ENCODE measurements at places on chromosomes 6 and 20.

DNA sequence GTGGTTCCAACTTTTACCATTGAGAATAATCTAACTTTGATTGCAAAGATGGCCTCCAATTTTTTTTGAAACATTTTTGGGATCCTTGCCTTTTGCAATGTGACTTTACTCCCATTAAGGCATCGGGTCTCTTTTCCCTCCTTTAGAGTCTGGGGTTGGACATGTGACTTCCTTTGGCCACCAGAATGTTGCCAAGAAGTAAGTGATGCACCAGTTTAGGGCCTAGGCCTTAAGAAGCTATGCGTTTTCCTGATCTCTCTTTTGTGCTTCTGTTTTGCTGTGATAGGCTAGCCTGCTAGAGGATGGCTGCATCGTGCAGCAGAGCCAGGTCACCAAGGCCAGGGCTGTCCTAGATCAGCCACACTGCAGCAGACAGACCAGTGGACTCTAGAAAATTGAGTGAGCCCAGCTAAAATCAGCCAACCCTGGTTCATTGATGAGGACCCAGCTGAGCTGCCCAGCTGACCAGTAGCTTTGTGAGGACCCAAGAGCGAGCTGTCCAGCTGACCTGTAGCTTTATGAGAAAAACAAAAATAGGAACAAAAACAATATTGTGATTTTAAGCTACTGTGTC is 594.0 kb upstream of the JAG1 start:
- DNase-seq: no peak

GRCh38 chr6:91816335-91816734 is 1229.5 kb upstream of the MAP3K7 start:
- DNase-seq: no peak

DNA sequence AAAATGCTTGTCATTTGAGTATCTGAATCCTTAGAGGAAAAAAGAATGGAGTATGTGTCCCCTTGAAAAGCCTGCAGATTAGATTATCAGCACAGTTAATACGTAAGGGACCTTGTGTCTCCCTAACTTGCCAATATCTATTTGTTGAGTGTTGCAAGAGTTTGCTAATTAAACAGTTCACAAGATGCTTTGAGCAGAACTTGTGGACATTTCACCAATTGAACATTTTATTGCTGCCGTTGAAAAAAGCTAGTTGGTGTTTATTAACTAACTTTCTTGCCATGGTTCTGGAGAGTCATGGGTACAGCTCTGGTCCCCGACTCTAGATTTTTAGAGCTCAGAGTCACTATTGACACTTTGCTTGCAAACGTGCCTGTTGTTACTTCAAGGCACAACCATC is 30.6 kb upstream of the PRDM1 start:
- DNase-seq: no peak

GRCh38 chr6:148516217-148516616 is 173.6 kb downstream of the SASH1 start:
- no peak for DNase-seq

DNA sequence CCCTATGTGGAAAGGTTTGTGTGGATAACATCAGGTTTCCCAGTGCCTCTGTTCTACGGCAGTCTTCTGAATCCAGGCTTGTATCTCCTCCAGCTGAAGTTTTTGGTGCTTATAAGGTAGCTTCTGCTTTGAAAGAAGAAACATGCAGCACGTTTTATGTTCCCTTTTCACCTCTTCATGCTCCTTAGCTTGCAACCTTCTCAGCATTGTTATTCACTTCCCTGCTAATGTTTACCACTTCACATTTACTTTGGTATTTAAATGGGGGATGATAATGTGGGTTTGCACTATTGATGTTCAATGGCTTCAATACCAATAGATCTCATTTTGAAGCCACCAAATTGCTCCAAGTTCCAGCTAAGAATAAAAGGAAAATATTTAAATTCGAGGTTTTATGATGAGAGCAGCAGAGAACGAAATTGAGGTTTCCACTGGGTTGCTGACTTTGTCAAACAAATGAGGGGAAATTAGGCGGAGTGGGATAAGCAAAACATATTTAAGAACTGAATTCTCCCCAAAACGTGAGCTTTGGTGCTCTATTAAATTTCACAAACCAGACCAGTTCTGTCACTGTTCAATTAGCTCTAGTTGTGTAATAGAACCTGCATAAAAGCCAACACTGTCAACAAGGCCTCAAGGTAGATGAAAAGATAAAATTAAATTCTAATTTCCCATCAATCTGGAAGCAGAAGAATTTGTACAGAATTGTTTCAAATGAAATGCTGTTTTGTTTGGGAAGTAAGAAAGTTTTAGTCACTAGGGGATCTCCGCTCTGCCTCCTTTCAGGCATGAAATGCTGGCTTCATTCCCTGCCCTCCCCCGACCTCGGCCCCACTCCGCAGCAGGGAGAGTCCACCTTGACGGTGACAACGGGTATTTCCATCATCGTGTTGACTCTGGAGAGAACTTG is 1.4 kb downstream of the IL22RA2 start:
- no peak for DNase-seq

- no peak for DNase-seq
These were observed 41.3 kb upstream of the DDR1 start for GRCh38 chr6:30842754-30843610.

GRCh38 chr20:20369250-20370093 is 1.6 kb downstream of the INSM1 start:
- no peak for DNase-seq

DNA sequence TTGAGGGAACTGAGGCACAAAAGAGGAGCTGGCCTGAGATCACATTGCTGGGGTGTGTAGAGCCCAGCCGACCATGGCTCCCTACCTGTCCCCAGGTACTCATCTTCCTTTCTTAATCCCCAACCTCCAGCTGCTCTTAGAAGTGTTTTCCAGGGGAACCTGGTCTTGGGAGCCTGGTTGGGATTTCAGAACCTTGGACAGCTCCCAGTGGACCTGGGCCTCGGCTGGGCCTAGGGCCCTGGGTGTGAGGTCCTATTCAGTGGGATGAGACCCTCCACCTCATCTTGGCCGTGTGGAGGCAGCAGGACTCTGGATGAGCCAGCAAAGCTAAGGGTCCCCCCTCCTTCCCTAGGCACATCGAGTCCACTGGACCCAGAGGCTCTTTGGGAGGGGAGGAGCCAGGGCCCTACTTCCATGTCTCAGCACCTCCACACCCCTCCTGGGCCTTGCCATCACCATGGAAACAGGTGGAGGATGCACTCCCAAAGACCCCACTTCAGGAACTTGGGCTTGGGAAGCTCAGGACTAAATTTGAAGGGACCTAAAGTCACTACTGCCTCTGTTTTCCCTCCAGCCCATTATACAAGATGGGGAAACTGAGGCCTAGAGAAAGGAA is 38.5 kb downstream of the DLGAP4 start:
- no peak for DNase-seq
